ENCODE measurements at places on chromosomes 5 and 9.

DNA sequence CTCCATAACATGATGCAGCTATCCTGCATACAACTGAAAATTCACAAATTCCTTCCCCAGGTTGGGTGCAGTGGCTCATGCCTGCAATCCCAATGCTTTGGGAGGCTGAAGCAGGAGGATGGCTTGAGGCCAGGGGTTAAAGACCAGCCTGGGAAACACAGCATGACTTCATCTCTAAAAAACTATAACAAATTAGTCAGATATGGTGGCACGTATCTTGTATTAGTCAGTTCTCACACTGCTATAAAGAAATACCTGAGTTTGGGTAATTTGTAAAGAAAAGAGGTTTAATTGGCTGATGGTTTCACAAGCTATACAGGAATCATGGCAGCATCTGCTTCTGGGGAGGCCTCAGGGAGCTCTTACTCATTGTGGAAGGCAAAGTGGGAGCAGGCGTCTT lies 56.4 kb upstream of the DAPK1 start:
- no peak for DNase-seq

DNA sequence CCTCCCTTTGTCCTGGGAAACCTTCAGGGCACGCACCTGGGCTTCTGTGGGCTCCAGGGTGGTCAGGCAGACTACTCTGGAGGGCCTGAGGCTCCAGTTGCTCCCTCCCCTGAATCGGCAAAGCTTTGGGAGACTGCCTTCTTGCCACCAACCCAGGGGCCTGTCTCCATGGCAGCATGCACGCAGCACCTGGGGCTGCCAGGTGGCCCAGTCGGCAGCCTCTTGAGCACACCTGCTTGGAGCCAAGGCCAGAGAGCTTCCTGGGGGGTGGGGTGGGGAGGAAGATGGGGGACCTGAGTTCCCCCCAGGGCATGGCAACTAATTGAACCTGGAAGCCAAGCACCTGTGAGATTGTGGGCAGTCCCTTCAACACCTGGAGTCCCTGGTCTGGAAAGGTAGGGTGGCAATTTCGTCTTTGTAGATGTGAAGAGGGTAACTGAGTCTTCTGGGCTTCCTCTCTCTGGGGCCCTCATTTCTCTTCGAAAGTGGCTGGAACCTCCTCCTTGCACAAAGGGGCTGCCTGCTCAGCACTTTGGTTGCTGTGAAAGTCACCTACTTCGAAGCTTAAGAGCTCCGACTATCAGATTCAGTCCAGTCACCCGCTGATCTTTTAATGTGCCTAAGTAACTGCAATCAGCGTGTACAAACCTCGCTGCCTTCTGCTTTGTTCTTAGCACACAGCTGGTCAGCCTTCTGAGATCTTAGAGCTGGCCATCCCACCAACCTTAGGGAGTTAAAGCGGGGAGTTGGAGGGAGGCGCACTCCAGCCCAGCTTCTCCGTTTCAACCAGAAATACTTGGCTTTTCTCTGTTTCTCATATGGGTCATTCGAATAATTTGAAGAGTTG lies 4.0 kb downstream of the RNF183 start:
- no peak for DNase-seq

GRCh38 chr5:1391691-1392090 lies 46.8 kb upstream of the CLPTM1L start:
- DNase-seq: no peak

- no peak for DNase-seq
Measured at GRCh38 chr9:135741276-135742219, 39.6 kb downstream of the KCNT1 start.

DNA sequence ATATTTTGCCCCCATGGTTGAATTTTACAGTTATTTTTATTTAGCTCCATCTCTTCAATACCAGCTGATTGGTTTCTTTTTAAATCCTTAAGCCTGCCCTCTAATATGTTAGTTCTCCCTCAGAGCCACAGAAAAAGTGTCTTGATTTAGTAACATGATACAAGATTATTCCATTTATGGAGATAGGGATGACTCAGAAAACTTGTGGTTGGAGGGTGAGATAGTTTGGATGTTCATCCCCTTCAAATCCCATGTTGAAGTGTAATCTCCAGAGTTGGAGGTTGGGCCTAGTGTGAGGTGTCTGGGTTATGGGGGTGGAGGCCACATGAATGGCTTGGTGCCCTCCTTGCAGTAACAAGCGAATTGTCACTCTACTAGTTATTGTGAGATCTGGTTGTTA lies 115.7 kb downstream of the FBXO38 start:
- no peak for DNase-seq

DNA sequence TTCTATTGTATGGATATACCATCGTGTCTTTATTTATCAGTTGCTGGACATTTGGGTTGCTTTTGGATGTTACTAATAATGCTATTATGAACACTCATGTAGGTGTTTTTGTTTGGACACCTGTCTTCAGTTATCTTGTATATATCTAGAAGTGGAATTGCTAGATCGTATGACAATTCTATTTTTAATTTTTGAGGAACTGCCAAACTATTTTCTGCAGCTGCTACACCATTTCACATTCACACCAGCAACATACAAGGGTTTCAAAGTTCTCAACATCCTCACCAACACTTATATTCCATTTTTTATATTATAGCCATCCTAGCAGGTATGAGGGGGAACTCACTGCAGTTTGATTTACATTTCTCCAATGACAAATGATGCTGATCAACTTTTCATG lies 324.6 kb downstream of the CAAP1 start:
- no peak for DNase-seq
